ENCODE measurements at places on chromosomes 6 and 20. TPM values are rescaled to one million over a fixed set of nuclear protein-coding genes. Genes with fewer than 3 reads are reported as not detected.

- DNase-seq = peak; percentile 28
These were observed 33.0 kb downstream of the RREB1 start for GRCh38 chr6:7140631-7141378.

DNA sequence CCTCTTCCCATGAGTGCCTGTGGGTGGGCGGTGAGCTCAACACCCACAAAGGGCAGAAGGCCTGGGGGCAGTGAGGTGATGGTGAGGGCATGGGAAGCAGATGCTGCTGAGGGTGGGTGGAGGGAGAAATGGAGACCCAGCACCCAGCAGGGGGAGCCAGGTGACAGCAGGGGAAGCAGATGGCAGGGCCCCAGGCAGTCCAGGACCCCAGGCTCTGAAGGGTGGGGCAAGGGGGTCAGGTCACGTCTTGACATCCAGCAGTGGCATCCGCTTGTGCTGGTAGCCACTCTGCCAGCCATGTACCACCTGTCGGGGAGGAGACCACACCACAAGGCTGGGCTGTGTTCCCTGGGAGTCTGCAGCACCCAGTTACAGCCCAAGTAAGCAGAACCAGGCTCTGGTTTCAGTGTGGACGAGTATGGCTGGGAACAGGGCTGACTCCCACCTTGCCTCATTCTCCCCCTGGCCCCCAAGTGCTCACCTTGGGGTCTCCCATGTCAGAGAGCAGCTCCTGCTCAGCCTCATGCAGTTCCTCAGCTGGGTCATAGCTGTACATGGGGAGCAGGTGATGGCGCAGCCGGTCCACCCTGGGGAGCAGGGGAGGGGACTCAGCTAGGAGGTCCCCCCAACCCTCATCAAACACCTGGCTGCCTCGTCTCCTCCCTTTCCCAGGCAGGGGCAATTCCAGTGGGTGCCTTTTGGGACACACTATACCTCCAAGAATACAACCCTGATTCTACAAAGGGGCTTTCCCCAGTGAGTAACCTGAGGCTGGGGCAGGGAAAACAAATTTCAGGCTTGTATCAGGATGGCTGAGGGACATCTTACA lies 2.0 kb downstream of the SMIM29 start:
- no peak for DNase-seq

DNA sequence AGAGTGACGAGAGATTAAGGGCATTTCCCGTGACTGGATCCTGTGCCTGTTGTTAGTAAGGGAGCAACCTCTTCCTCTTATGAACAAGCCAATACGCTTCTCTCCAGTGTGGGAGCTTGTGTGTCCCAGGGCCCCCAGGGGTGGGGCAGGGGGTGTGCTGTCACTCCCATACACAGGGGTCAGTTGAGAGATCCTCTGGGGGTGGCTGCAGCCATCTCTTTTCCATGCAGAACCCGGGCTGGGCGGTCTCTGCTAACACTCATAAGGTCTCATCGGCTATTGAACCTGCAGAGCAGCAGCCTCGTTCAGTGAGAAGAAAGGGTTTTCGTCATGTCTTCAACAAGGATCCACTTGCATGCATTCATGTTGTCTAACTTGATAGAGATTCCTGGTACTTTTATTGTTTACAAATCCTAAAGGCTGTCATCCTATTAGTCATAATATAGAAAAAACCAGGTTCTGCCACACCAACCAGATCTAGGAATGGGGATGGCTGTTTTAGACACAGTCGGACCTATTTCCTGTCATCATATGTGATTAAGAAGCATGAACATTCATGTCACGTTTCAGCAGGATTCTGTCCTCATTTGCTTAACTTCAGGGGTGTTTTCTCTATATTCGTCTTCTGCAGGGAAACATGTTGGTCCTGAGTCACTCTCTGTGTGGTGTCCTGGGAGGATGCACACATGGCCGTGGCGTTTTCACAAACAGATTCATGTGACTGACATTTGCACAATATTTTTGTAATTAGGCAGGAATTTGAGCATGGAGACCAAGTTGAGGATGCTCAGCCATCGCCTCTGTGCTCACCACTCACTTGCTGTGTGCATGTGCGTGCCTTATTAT lies 13.3 kb upstream of the THBS2 start:
- no peak for DNase-seq

GRCh38 chr6:153023977-153024708 lies 21.6 kb upstream of the MTRF1L start:
- no peak for DNase-seq

SLC2A10 gene
- total RNA-seq = 6.7 TPM

LCA5 gene
- 3.5 TPM for total RNA-seq

PPIL6 gene
- total RNA-seq = 6.1 TPM

Data from esophagus squamous epithelium (tissue), 5 donors.